ENCODE measurements at places on chromosomes 3 and 15.
A peak's percentile ranks its signal among the peaks of the same experiment; 100 is the strongest.

- DNase-seq: no peak
Observed at GRCh38 chr15:29680465-29681165, 141.7 kb downstream of the TJP1 start.

- DNase-seq: no peak
Observed at GRCh38 chr15:86644339-86644738, 564.7 kb downstream of the AGBL1 start.

- DNase-seq: peak; percentile 62
Observed at GRCh38 chr3:18438586-18438985, 13.4 kb upstream of the SATB1 start.

DNA sequence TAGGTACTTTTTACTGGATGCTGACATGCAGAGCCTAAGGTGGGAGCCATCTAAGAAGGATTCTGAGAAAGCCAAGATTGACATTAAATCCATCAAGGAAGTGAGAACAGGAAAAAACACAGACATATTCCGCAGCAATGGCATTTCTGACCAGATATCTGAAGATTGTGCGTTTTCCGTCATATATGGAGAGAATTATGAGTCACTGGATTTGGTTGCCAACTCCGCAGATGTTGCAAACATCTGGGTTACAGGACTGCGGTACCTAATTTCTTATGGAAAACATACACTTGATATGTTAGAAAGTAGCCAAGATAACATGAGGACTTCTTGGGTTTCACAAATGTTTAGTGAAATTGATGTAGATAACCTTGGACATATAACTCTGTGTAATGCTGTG lies 125.1 kb downstream of the PLCL2 start:
- no peak for DNase-seq

GRCh38 chr3:149080699-149081091 lies 5.6 kb downstream of the HLTF start:
- no peak for DNase-seq

DNA sequence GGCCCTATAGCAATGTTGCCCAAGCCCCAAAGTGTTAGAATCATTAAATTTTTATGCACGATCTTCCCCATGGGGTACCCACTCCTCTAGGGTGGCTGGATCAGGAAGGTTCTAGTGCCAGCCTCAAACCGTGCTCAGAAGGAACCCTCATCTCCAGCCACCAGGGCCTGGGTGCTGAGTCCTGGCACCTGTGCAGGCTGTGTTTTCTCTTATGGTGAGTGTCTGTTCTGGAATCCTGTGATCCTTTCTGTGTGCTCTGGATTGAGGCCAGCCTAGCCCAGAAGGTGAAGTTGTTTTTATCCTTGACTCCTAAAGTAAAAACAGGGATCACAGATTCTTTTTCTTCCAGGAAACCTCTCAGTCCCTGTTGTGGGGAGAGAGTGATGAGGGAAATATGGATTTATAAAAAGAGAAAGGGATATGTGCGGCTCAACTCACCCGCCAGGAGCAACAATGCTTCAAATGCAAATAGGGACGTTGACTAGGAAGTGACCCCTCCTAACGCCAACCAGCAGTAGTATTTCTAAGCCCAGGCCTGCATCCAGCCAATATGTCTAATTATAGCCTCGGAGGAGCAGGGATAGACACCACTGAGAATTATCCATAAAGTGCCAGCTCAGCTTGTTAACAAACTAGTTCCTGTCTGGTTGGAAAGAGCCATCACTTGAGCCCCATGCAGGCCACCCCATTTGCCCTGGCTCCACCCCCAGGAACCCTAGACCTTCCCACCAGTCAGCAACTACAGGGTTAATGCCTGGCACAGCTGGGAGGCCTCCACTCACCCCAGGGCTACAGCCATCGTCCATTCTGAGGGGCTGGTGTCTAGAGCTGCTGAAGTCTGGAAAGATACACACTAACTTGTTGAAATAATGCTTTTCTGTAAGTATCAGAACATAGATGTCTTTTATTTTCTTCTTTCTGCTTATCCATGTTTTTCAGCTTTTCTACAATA lies 513.5 kb upstream of the PROK2 start:
- no peak for DNase-seq

GRCh38 chr15:68797191-68797590 lies 23.5 kb downstream of the ANP32A start:
- no peak for DNase-seq

DNA sequence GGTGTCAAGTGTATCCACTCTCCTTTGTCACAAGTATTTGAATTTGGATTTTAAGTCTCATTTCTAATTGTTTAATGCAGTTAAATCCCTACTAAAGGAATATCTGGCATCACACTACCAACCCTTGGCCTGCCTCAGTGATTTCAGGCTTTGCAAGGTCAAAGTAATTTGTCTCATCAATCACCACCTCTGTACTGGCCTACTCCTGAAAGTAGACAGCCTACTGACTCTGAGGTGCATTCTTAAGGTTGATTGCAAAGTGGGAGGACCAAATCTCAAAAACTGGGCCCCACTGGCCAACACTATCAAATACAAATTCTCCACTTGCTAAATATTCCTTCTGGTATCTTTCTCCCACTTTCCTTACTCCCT lies 851 bp upstream of the TEX55 start:
- no peak for DNase-seq

GRCh38 chr15:51846463-51847230 lies 17.2 kb downstream of the TMOD3 start:
- no peak for DNase-seq

DNA sequence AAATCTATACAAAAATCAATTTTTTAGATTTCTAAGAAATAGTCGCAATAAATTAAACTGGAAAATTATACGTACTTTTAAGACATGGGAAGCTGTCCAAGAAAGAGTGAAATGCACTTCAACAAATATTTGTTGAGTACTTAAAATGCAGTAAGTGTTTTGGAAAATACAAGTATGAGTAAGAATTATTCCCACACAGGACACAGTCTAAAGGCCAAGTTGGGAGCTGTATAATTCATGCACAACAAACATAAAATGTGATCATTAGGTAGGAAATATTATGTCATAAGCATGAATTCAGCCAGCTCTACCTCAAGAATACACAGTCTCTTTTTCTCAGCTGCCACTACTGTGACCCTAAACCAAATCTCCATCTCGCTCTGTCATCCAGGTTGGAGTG lies 267.6 kb downstream of the CNTN3 start:
- DNase-seq: no peak

DNA sequence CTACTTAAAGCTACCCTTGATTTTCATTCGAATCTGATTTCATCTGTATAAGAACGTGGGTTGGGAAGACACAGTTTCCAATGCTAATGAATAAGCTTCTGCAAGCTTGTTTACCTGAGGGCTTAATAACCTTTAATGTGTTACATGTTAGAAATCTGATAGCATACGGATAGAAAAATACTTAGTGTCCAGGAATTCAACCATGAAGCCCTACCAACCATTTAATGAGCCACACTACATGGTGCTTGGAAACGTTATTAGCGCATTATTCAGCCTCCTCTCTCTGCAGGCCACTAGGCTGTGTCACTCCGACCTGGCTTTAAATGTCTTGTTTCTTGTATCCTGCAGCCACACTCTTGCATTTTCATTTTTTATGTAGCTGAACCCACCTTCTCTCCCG lies 1.6 kb downstream of the FAM81A start:
- no peak for DNase-seq

DNA sequence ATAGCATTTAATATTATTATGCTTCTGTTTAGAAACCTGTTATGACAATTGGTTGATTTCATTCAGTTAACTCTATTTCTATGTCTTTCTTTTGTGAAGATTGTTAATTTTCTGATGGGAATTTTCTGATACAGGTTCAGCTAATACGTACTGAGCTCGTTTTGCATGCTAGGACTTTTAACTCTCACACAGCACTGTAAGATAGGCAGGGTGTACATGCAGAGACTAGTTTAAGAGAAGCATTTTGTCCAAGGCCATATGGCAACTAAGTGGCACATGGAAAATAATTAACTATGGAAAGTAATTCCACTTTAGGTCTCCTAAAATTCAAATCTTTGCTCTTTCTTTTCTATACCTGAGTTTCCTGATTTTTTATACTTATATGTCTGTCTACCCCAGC lies 81.9 kb downstream of the IL1RAP start:
- no peak for DNase-seq

DNA sequence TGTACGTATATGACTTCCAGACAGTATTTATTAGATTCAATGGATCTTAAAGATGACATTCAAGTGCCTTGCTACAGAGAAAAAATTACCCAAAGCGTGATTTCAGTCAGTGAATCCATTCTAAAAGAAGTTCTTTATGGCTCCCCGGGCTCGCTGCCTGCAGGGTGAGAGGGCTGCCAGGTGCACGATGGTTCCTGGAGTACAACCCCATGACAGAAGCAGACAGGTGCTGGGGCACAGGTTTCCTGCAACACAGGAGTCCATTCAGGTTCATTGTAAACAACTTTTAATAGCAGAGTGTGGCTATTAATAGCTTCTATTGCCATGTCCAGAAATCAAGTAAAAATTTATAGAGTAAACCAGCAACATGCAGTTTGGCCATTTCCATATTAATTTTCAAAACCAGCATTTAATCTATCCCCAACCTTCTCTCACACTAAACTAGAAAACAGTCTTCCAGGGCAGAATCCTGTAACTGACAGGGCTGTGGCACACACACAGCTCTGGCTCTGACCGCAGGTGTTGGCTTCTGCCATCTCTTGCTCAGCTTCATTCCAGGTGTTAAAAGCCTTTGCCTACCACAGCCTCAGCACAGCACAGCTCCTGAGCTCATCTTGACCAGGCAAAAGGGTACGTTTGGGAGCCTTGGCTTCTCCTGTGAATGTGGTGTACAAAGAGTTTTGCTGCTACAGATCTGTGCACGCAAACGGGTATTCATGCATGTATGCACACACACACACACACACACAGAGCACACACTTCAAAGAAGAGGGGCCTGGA lies 185.9 kb downstream of the MEX3B start:
- DNase-seq: no peak

DNA sequence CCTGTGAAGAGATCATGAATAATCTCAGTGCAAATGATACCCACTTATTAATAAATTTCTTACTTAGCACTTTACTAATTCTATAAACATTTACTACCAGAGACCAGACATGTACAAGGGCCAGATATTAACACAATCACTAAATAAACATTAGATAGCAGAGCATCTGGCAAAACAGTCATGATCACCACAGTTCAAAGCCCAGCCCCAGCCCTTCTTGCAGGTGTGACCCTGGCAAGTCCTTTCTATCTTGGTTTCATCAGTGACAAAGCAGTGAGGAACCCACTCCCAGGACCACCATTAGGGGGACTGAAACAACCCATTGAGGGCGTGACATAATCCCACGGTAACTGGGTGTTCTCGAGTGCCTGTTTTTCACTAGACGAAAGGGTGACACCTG lies 11.6 kb downstream of the ZXDC start:
- DNase-seq: no peak

GRCh38 chr15:39315206-39315850 lies 265.6 kb upstream of the THBS1 start:
- no peak for DNase-seq

GRCh38 chr3:187999821-188000220 lies 154.1 kb upstream of the LPP start:
- DNase-seq: peak; percentile 32

GRCh38 chr3:46293991-46294833 lies 52.0 kb downstream of the CCR3 start:
- peak; percentile 84 for DNase-seq

GRCh38 chr3:194268654-194269512 lies 82.2 kb downstream of the CPN2 start:
- DNase-seq: no peak

GRCh38 chr3:7437231-7437630 lies 576.3 kb downstream of the GRM7 start:
- DNase-seq: no peak

GRCh38 chr3:128153156-128154041 lies at the start of gene EEFSEC:
Gene EEFSEC, plus strand, starts transcription at chr3:128153481. Its CDS starts 27 bp downstream, at chr3:128153508.
- peak; percentile 91 for DNase-seq

DNA sequence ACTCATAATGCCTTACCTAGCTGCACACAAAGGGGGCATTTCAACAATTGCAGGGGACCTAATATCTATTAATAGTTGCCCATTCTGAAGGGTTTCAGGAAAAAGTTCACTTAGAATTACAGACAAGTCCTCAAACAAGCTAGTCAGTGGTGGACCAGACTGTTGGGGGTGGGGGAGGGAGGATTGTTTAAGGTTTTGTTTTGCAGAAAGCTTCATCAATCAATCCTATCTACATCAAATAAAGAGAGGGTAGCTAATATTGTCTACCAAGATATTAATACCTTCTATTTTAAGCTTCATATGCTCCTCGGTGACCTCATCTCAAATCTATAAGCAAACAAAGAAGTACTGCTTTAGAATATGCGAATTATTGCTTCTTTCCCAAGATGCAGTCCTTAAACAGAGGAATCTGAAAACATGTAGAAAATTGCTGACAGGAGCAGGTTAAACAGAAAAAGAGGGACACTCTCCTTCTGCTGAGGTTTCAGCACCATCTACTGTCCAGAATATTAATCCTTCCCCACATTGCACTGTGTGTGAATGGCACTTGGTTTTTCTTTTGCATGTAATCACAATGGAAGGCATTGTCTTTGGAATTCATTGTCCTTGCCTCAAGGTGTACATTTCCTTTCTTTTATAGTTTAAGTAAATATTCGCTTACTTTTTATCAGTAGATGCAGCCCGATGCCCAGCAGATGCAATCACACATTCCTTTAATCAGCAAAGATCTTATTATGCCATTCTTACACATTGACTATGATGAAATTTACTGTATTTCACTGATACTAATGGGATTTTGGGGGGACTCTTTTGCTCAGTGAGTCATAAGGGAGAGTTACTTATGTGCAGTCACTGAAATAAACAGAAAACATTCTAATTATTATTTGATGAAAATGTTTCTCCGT lies 94.7 kb downstream of the IL5RA start:
- DNase-seq: no peak

GRCh38 chr3:155605571-155605970 lies 139.3 kb downstream of the PLCH1 start:
- DNase-seq: no peak

GRCh38 chr15:28983432-28984311 lies 97.9 kb downstream of the APBA2 start:
- no peak for DNase-seq

GRCh38 chr15:82106679-82107078 lies 60.9 kb upstream of the MEX3B start:
- no peak for DNase-seq

DNA sequence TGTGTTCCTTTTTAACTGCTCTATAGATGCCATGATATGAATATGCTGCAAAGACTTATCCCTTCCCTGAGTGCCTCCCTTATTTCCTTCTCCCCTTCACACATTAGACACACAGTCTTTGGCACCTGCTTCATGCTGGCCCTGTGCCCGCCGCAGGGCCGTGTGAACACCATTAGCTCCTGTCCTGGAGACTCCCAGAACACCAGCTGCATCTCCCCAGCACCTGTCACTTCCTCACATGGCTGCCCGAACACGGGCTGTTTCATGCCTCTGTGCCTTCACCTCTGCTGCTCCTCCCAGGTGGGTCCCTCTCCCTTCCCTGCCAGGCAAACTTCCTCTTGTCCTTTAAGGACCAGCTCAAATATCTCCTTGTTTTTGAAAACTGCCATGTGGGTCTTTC lies 40.5 kb upstream of the SEC13 start:
- DNase-seq: no peak

GRCh38 chr3:150743508-150743907 lies 19.5 kb downstream of the SIAH2 start:
- DNase-seq: no peak

Measured in activated CD4-positive, alpha-beta T cell treated with anti-CD3 and anti-CD28 coated beads, Interleukin-2, amount 50 U/mL, for 48 hours (primary cell).